ENCODE measurements at places on chromosomes 4 and X. TPM values are rescaled to one million over a fixed set of nuclear protein-coding genes. Genes with fewer than 3 reads are reported as not detected.
A peak's percentile ranks its signal among the peaks of the same experiment; 100 is the strongest.

DNA sequence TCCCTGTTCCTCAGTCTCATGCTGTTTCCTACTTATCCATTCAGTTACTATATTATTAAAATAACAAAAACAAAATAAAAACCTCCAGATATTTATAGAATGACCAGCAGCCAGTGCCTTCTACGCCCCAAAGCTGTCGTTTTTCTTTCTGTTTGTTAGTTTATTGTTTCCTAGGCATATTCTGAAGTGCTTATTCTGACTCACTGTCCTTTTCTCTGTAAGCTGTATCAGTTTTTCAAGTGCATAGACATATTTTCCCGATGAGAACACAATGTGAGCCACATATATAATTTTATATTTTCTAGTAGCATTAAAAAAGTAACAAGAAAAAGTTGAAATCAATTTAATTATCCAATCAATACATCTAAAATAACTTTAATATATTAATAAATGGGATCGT, 2158.6 kb upstream of the TENM3 start:
- no peak for DNase-seq
- H3K4me3 ChIP-seq, result no peak overlapping the region
- H3K36me3 ChIP-seq, result no peaks in the 10 kb centered on the region
- no peak overlapping the region for H3K27ac ChIP-seq
- no peaks in the 10 kb centered on the region for H3K27me3 ChIP-seq
- no peaks in the 10 kb centered on the region for H3K4me1 ChIP-seq

GRCh38 chr4:77500801-77501200, 104.8 kb upstream of the CXCL13 start:
- no peaks in the 10 kb centered on the region for H3K4me1 ChIP-seq
- no peak overlapping the region for H3K4me3 ChIP-seq
- no peaks in the 10 kb centered on the region for H3K27me3 ChIP-seq
- H3K36me3 ChIP-seq, result no peaks in the 10 kb centered on the region

DNA sequence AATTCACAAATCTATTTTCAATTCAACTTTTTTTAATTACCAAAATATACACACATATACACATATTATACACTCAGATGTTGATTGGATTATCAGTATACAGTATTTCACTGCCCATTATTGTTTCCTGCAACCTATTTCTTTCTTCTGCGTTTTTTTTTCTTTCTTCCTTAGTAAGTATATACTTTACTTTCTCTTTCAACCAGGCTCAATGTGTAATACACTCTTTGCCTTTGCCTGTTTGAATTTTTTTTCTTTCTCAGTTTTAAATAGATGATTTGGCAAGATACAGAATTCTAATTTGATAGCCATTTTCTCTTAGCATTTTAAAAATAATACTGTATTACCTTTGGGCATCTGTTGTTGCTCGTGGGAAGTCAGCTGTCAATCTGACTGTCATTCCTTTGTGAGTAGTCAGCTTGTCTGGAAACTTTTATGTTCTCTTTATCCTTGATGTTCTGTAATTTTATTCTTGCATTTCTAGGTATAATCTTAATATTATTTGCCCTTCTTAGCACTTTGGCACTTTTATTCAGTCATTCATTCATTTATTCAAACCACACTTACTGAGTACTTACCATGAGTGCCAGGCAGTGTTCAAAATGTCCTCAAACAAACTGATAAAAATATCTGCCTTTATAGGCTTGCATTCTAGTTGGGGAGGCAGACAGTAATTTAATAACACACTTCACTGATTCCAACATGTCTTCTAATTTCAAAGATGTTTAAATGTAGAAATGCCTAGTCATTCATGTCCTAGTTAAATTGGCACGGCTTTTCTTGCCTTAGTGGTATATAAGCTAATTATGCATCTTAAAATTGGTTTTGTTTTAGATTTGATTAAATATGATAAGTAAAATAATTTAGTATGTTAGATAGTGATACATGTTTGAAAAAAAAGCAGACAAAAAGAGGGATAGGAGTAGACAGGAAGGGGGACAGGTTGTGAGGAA, 3.7 kb downstream of the USP38 start:
- DNase-seq, result peak; percentile 38
- no peak overlapping the region for H3K4me3 ChIP-seq
- no peaks in the 10 kb centered on the region for H3K27me3 ChIP-seq
- H3K4me1 ChIP-seq, result peaks cover 36% of the 10 kb centered on the region

GRCh38 chrX:23904096-23904495, 3.6 kb downstream of the APOO start:
- H3K27ac ChIP-seq, result peak overlapping the region; percentile 42
- H3K27me3 ChIP-seq, result no peaks in the 10 kb centered on the region
- H3K4me3 ChIP-seq, result no peak overlapping the region
- peak; percentile 42 for DNase-seq
- H3K4me1 ChIP-seq, result peaks cover 32% of the 10 kb centered on the region

DNA sequence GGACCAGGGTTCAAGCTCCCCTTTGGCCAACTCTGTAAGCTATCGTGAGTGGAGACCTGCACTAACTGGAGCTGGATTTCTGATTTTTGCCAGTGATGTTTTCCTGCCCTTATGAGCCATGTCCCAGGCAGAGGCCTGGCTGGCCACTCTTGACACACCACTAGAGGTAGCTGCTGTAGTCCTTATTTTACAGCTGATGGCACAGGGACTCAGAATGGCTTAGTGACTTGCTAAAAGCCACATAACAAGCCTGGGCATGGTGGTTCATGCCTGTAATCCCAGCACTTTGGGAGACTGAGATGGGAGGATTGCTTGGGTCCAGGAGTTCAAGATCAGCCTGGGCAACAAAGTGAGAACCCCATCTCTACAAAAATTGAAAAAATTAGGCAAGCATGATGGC, 33.4 kb downstream of the CYTL1 start:
- no peak overlapping the region for H3K27ac ChIP-seq
- H3K4me1 ChIP-seq, result no peaks in the 10 kb centered on the region
- no peak for DNase-seq

Gene LUZP4
- total RNA-seq, result not detected

Gene ARAP2
- 0.16 TPM for total RNA-seq

- H3K27ac ChIP-seq, result peak overlapping the region; percentile 72
- peak overlapping the region; percentile 45 for H3K4me3 ChIP-seq
- no peaks in the 10 kb centered on the region for H3K36me3 ChIP-seq
- peaks cover 12% of the 10 kb centered on the region for H3K4me1 ChIP-seq
- DNase-seq, result peak; percentile 80
Observed at GRCh38 chrX:132480581-132481203, 8.1 kb downstream of the MBNL3 start.

Gene GLOD5
- total RNA-seq, result not detected

- H3K4me3 ChIP-seq, result no peak overlapping the region
- H3K36me3 ChIP-seq, result no peaks in the 10 kb centered on the region
- no peak overlapping the region for H3K27ac ChIP-seq
- H3K27me3 ChIP-seq, result no peaks in the 10 kb centered on the region
- no peaks in the 10 kb centered on the region for H3K4me1 ChIP-seq
- no peak for DNase-seq
Observed at GRCh38 chr4:144818136-144818535, 172.2 kb downstream of the HHIP start.

- H3K4me1 ChIP-seq, result peaks cover 25% of the 10 kb centered on the region
- H3K27ac ChIP-seq, result no peak overlapping the region
- H3K36me3 ChIP-seq, result no peaks in the 10 kb centered on the region
- H3K4me3 ChIP-seq, result no peak overlapping the region
- no peaks in the 10 kb centered on the region for H3K27me3 ChIP-seq
Observed at GRCh38 chr4:110091434-110092140, 106.8 kb downstream of the ELOVL6 start.

DNA sequence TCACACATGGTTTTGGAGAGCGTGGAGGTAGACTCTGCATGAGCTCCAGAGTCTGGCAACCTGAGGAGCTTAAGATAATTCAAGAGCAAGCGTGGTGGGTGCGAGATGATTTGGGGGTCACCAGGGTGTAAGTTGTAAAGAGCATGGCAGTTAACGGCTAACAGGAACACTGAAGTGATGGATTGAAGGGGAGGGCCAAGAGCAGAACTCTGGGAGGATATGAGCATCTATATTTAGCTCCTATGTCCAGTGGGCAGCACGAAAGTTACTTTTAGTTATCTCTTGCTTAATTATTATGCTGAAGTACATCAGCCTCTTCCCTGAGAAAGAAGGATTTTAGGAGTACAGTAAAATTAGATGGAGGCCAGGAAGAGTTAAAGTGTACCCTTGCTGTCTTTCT, 231.9 kb upstream of the HAND2 start:
- no peak overlapping the region for H3K4me3 ChIP-seq
- no peaks in the 10 kb centered on the region for H3K4me1 ChIP-seq
- H3K36me3 ChIP-seq, result no peaks in the 10 kb centered on the region
- H3K27ac ChIP-seq, result no peak overlapping the region
- no peak for DNase-seq

Gene PDCL2
- not detected for total RNA-seq

Gene TRIML2
- not detected for total RNA-seq

DNA sequence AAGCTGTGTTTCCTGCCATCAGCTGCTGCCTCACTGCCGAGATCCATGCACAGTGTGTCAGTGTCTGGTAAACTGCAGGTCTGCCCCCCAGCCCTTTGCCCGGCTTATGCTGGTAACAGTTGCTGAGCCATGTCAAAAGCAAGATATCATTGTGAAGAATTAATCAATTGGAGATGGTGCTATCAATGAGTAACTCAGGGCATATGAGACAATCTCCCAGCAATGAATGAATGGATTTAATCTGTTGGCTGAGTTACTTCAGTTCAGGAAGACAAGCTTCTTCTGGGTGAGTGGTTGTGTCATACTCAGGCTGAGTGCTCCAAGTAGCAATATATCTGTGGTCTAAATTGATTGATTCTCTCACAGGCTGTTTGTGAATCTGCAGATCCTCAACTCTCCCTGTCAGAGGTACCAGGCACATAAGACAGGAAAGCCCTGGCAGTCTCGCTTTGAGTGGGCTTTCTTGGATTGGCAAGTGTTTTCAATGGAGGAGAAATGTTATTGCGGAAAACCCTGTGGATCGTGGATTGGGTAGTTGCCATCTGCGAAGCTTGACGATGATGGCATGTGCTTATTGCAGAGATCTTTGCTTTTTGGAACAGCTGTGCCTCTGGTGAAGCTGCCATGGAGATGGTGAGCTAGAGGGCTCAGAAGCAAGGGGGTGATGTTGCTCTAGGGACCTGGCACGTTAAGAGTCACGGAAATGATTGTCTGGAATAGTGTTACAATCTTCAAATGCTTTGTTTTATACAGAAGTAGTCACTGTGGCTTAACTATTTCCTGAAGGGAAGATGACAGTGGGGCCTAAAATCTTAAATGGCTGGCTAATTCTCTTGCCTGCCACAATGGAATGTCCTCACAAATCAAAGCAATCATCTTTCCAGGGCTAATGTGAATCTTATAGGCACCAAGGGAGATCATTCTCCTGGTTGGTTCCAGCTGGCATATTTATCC, 147.6 kb upstream of the TBC1D9 start:
- H3K4me1 ChIP-seq, result no peaks in the 10 kb centered on the region
- H3K4me3 ChIP-seq, result no peak overlapping the region
- no peak overlapping the region for H3K27ac ChIP-seq
- no peaks in the 10 kb centered on the region for H3K36me3 ChIP-seq
- peaks cover 2% of the 10 kb centered on the region for H3K27me3 ChIP-seq

GRCh38 chr4:23001478-23001877, 308.7 kb downstream of the GBA3 start:
- H3K27ac ChIP-seq, result no peak overlapping the region
- no peak overlapping the region for H3K4me3 ChIP-seq
- H3K27me3 ChIP-seq, result no peaks in the 10 kb centered on the region

Gene FGF13
- total RNA-seq, result 0.23 TPM

Gene SLC9A7
- total RNA-seq, result 7.5 TPM

DNA sequence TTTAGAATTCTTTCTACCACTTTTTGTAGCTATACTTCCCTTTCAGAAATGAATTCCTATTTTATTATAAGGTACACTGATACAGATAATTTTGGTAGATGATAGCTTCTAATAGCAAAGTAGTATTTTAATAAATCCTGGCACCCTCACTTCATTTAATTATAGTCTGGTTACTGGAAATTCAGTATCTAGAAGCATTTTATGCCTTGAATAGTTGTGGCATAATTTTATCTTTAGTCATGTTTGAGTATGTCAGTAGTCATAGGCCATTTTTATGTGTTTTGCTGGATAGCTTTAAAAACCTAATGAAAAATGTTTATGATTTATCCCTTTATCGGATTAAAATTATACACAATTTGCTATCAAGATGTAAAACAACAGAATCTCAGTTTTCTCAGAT, 92.3 kb downstream of the DIAPH2 start:
- no peaks in the 10 kb centered on the region for H3K4me1 ChIP-seq
- no peak overlapping the region for H3K4me3 ChIP-seq
- no peaks in the 10 kb centered on the region for H3K36me3 ChIP-seq
- no peaks in the 10 kb centered on the region for H3K27me3 ChIP-seq
- no peak for DNase-seq
- H3K27ac ChIP-seq, result no peak overlapping the region
